ENCODE measurements at places on chromosomes 1 and 21.

GRCh38 chr1:45093334-45093733, 81.3 kb downstream of the UROD start:
- no peak for DNase-seq

GRCh38 chr1:234120327-234120944, 216.0 kb downstream of the SLC35F3 start:
- DNase-seq: no peak

- DNase-seq: no peak
These were observed 539.2 kb upstream of the OLFM3 start for GRCh38 chr1:102535829-102536505.

GRCh38 chr1:154784924-154785531, 85.1 kb downstream of the KCNN3 start:
- no peak for DNase-seq

GRCh38 chr1:6246497-6247467, 2.8 kb downstream of the HES3 start:
- no peak for DNase-seq

DNA sequence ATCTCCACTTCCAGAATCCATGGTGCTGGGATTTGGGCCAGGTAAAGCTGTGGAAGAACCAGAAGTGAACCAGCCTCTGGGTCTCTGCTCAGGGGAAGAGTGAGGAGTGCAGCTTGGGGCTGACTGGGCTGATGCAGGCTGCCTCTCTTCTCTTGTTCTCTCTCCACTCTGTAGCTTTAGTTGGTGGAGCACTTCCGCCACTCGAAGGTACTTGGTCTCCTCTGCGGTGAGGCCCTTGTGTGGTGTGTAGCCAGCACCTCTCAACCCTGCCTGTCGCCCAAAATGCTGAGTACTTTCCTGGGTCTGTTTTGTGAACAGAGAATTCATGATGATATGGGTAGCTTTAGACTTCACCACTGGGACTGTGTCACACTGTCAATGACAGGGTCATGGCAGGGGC, 63.2 kb downstream of the URB2 start:
- no peak for DNase-seq

- no peak for DNase-seq
These were observed 13.9 kb downstream of the FAM151A start for GRCh38 chr1:54609301-54609921.

GRCh38 chr1:229278120-229278741, 7.3 kb downstream of the RAB4A start:
- DNase-seq: no peak

DNA sequence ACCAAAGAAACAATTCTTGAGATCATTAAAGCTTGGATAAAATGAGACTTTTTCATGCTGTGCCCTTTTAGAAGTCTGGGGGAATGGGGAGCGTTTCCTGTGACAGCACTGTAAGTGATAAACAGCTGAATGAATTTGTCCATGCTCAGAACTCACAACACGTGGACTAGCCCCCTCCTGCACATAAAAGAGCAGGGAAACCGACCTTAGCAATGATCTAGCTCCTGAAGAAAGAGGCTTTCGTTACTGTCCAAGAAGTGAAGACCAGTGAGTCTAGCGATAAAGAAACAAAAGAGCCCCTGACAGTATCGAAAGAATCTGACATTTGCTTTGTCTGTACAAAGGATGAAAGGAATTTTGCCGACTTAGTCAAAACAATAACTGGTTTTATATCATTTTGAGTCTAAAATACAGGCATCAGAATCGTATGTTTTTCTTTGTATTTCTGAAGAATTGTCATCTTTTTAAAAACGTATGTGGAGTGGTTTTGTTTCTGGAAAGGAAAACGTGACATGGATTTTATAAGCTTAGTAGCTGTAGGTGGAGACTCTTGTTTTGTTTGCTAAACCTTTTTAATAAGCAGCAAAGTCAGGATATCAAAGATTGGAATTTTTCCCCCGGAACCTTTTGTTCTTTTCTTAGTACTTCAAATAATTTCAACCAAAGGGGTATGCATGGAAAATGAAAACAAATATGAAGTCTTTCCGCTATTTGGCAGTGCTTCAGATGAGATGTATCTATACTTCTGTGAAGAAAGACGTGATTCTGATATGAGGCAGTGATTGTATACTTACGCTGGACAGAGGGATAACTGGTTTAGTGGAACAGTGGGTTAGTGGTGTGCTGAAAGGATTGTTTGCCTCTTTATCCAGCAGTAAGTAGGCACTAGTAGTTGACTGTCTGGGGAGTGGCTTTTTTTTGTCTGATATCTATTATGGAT, 61.0 kb downstream of the MAST2 start:
- DNase-seq: no peak

GRCh38 chr1:206866062-206866461, 639 bp downstream of the IL20 start:
- no peak for DNase-seq

- no peak for DNase-seq
These were observed 1203.9 kb downstream of the AMY1C start for GRCh38 chr1:104953555-104953954.

DNA sequence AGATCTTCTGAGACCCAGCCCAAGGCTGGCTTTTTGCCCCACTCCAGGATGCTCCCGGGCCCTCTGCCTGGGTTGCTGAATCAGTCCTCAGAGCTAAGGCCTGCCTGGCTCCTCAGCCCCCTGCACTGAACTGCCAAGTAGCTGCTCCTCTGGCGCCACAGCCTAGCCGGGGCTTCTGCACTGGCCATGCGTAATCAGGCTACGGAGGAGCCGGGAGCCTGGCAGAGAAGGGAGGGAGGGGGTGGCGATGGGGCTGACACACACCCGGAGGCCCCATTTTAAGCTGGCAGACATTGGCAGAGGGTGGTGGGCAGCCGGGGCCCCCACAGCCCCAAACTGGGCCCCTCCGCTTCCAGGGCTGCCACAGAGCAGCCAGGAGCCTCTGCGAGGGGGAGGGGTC, 38.7 kb downstream of the ALPL start:
- DNase-seq: no peak

- no peak for DNase-seq
These were observed 91.9 kb downstream of the IGSF21 start for GRCh38 chr1:18199462-18199861.
